HT1080 (cell line): ENCODE measurements at places on chromosomes 4 and X. TPM values are rescaled to one million over a fixed set of nuclear protein-coding genes. Genes with fewer than 3 reads are reported as not detected.

SRD5A3 gene
- total RNA-seq, result 11.8 and 18.3 TPM in 2 replicates

CYSLTR1 gene
- total RNA-seq, result not detected in 2 replicates

EGFL6 gene
- not detected in 2 replicates for total RNA-seq

GASK1B gene
- total RNA-seq, result 0.21 TPM in 1 of 2 replicates, not detected in the other

ETNPPL gene
- total RNA-seq, result not detected in 2 replicates

RNF212 gene
- total RNA-seq, result not detected in 2 replicates

SSX2B gene
- total RNA-seq, result 0.43 TPM in 1 of 2 replicates, not detected in the other

PAK3 gene
- total RNA-seq, result 0.03 TPM in 1 of 2 replicates, not detected in the other

ODAPH gene
- not detected in 2 replicates for total RNA-seq

C4orf36 gene
- 0.13 and 2.6 TPM in 2 replicates for total RNA-seq

ASB12 gene
- 0.35 TPM in 1 of 2 replicates, not detected in the other for total RNA-seq

RAB9B gene
- 0.63 and 0.68 TPM in 2 replicates for total RNA-seq

CXCL11 gene
- total RNA-seq, result not detected in 2 replicates

ABLIM2 gene
- total RNA-seq, result 0.19 TPM in 1 of 2 replicates, not detected in the other

HSD17B13 gene
- total RNA-seq, result not detected in 2 replicates

NAP1L3 gene
- 8.0 and 8.9 TPM in 2 replicates for total RNA-seq

- peak; percentile 8 for DNase-seq
Measured at GRCh38 chr4:17958181-17958580, 63.4 kb downstream of the LCORL start.

- DNase-seq, result no peak
Measured at GRCh38 chrX:14941301-14941700, 68.1 kb downstream of the MOSPD2 start.

DNA sequence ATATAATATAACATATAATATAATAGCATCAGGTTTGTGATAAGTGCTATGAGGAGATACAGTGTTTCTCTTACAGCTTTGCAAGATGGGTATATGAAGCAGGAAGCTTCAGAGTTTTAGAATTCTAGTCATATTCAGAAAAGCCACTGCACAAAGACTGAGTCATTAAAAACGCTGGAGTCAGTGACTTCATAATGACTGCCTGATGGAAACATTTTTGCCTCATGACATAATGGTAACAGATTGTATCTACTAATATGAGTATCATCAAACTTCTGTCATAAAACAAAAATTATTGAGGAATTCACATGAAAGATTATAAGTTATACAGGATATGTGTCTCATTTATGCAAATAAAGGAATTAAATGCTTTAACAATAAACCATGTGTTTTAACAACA lies 46.8 kb downstream of the EPHA5 start:
- peak; percentile 67 for DNase-seq

DNA sequence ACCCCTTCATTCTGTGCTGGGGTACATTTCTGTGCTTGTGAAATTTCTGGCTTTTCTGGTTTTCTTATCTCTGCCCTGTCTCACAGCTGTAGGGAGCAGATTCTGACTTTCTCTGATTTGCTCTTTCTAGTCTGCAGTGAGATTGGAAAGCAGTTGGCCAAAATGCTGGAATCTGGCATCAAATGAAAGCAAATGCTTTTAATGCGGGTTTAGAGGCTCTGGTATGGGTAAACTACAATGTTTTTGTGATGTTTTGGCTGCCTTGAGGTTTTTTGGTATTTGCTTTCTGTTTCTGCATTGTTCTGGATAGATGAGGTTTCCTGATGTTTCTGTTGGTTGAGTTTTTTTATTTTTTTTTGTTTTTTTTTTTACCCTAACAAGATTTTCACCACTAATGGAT lies 23.8 kb downstream of the SMIM20 start:
- no peak for DNase-seq

DNA sequence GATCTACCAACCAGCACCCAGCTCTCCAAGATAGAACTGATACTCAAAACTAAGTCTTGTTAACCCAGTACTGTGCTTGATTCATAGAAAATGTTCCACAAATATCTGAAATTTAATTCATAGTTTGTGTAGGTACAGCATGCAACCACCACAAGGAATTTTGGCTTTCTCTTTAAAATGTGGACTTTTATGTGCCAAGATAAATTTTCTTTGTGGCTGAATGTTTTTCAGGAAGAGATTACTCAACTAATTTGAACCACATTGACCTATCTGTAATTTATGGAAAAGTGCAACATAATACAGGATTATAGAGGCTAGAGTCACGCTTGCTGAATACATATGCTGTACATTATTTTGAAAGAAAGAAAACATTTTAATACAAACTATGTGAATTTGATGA lies 730.8 kb downstream of the IL1RAPL1 start:
- DNase-seq, result no peak

GRCh38 chrX:110320381-110320987 lies 2.6 kb upstream of the AMMECR1 start:
- no peak for DNase-seq

GRCh38 chr4:73055241-73055897 lies 14.1 kb downstream of the COX18 start:
- DNase-seq, result no peak

- no peak for DNase-seq
Measured at GRCh38 chrX:129733335-129733734, 5.4 kb upstream of the XPNPEP2 start.

DNA sequence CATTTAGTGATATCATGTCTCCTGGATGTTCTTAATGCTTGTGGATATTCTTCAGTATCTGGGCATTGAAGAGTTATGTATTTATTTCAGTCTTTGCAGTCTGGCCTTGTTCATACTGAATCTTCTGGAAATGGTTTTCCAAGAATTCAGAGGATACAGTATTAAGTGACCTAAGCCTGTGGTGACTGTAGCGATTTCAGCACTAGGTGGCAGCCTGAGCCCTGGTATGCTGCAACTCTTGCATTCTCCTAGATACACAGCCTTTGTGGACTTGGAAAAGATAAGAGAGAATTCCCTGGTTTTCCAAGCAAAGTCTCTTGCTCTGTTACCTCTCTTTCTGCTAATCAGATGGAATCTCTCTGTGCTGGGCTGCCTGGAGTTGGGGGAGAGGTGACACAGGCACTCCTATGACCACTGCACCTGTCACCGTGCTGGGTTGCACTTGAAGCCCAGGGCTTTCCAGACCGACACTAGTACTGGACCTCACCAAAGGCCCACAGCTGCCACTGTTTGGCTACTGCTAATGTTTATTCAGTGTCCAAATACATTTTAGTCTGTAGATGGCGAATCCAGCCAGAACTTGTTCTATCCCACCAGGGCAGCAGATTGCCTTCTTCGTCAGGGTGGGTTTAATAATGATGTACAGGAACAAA lies 19.3 kb upstream of the SPIN2A start:
- DNase-seq, result peak; percentile 23

- no peak for DNase-seq
Measured at GRCh38 chr4:118797558-118798142, 38.3 kb downstream of the SEC24D start.

GRCh38 chrX:128106630-128107029 lies 54.4 kb upstream of the ACTRT1 start:
- DNase-seq, result peak; percentile 10

DNA sequence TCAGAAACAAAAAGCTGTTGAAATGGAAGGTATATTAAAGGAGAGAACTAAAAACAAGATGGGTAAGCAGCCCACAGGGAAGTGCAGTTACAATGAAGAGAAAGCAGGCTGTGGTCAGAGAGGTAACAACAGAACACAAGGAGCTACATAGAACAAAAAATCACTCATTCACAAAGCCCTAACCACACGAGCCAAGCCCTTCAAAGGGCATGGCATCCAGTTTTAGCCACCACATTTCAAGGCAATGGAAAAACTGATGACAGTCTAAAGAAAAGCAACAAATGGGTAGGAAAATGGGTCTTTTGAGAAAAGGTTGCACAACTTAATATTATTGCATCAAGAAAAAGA lies 37.5 kb downstream of the KDR start:
- DNase-seq, result no peak

- DNase-seq, result peak; percentile 25
Measured at GRCh38 chr4:107380190-107380589, 339.8 kb downstream of the PAPSS1 start.

DNA sequence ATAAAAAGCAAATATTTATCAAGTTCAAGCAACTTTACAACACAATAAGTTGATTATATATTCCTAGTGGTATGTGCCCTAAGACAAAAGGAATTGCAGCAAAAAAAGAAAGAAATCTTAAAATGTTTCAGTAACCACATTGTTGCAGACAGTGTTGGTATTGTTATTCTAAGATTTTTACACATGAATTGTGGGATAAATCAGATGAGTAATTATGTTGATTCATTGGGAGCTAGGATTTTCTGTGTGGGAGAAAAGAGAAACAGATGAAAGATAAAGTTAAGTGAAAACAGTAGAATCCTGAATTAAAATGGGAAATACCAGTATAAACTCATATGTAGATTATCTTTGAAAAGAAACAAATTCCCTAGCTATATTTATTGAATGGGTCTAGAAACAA lies 362.4 kb downstream of the PPP3CA start:
- peak; percentile 74 for DNase-seq

GRCh38 chrX:84611843-84612636 lies 109.8 kb upstream of the HDX start:
- DNase-seq, result no peak

- no peak for DNase-seq
Measured at GRCh38 chrX:23365541-23365940, 30.9 kb downstream of the PTCHD1 start.

DNA sequence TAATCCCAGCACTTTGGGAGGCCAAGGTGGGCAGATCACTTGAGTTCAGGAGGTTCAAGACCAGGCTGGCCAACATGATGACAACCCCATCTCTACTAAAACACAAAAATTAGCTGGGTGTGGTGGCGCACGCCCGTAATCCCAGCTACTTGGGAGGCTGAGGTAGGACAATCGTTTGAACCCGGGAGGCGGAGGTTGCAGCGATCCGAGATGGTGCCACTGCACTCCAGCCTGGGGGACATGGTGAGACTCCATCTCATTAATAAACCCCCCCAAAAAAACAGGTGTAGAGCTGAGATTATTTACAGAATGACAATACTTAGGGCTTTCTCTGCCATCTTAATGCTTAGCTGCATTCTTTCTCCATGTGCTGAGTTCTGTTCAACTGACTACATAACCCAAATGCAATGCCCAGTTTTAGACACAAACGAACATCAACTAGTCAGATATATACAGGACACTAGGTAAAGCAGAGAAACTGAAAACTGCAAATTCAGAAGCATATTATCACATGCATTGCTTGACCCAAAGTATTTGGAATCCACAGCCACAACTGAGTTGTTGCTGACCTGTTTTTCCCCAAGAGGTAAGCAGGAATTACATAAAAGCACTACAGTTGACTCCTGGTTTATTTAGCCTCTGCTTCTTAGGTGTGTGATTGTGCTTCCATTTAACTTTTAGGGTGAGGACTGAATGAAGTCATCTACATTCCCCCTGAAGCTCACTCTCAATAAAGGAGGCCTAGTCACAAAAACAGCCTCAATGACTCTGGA lies 12.1 kb downstream of the RBMX start:
- no peak for DNase-seq

- DNase-seq, result peak; percentile 55
Measured at GRCh38 chrX:106698693-106699092, 27.8 kb upstream of the RNF128 start.

- DNase-seq, result no peak
Measured at GRCh38 chr4:1973218-1973617, 35.6 kb downstream of the NELFA start.

DNA sequence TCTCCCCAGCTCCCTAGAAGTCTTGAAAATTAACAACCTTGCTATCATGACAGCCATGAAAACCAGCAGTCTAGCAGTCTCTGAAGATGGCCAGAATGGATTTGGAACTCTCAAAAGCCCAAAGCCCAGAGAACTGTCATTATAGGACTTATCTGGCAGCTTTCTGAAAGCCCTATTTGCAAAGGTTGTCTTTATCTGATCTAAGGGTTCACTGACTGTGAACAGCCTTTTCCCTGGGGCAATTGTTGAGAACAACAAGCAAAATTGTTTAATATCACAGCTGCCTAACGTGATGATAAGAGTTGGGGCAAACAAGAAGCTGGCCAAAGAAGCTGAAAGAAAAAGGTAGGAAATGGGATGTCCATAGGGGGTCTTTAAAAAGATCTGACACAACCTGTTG lies 20.9 kb upstream of the KLHL8 start:
- DNase-seq, result no peak

- DNase-seq, result no peak
Measured at GRCh38 chr4:64326507-64326906, 82.7 kb downstream of the TECRL start.

- no peak for DNase-seq
Measured at GRCh38 chr4:16154451-16154850, 70.6 kb upstream of the PROM1 start.

- no peak for DNase-seq
Measured at GRCh38 chrX:110804446-110804845, 8.8 kb upstream of the CHRDL1 start.

DNA sequence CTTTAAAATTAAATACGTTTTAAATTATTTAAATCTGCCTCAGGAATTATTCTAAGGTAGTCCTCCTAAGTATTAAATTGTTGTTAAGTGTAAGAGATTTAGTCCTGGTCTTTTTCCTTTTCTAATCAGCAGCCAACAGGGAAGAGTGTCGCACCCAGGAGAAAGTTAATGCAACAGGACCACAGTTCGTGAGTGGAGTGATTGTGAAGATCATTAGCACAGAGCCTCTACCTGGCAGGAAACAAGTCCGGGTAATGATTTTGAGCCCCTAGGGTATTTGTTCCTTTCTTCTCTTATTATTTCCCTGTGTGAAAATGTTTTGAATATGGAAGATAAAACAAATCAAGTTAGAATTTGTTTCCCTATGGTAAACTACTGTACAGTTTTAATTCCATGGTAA lies 13.4 kb downstream of the LARP7 start:
- no peak for DNase-seq

DNA sequence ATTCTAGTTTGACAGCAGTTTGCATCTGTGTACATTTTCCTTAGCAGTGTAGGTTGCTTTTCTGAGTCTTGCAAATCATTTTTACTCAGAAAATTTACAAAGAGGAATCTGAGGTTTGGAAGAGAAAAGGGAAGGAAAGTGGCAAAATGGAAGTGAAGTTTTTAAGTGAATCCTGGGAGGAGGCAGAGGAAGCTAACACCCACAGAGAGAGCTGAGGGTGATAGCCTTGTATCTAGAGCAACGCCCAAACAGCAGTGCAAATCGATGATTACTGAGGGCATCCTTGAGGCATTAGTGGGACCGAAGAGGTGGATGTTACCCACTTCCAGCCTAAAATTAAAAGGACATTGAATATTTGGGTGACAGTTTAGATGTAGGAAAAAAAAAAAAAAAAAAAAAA lies 31.8 kb downstream of the KLF3 start:
- no peak for DNase-seq

GRCh38 chr4:40515398-40516293 lies 114.0 kb downstream of the RBM47 start:
- no peak for DNase-seq

GRCh38 chr4:22410645-22411247 lies 105.1 kb downstream of the ADGRA3 start:
- no peak for DNase-seq

GRCh38 chr4:41260116-41260733 lies 3.5 kb downstream of the UCHL1 start:
- no peak for DNase-seq

GRCh38 chrX:118553042-118553710 lies 57.6 kb downstream of the DOCK11 start:
- DNase-seq, result no peak

GRCh38 chr4:79385641-79386040 lies 22.4 kb downstream of the GK2 start:
- no peak for DNase-seq

GRCh38 chr4:73759357-73759756 lies 19.0 kb downstream of the CXCL8 start:
- DNase-seq, result no peak

GRCh38 chr4:3396600-3396999 lies 45.2 kb upstream of the HGFAC start:
- DNase-seq, result no peak
